ENCODE measurements at places on chromosomes 3 and 15.

GRCh38 chr3:104133630-104134029 lies 1233.1 kb upstream of the ALCAM start:
- DNase-seq = no peak

- DNase-seq = no peak
These were observed 98.1 kb downstream of the TMCC1 start for GRCh38 chr3:129795186-129796010.

GRCh38 chr3:4895838-4896237 lies 83.4 kb upstream of the BHLHE40 start:
- no peak for DNase-seq

DNA sequence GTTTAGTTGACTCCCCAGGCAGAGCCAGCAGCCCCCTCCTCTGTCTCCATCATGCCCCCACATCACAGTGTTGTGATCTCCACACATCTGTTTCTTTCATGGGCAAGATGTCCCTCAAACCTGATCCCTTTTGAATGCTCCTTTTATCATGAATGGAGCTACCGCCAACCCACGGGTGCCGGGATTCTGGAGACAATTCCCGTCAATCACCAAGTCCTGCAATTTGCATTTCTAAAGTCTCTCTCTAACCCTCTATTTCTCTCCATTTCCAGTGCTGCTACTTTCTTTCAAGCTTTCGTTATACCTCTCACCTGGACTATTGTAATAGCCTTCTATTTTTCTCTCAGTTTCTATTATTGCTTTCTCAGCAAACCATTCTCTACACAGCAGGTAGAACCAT lies 89.7 kb upstream of the CCNL1 start:
- DNase-seq = no peak

- no peak for DNase-seq
These were observed 1072.7 kb downstream of the OTOL1 start for GRCh38 chr3:162569314-162569713.

Measured in AG04450 (cell line).